ENCODE measurements at places on chromosomes 5 and 9.

- DNase-seq, result no peak
Measured at GRCh38 chr9:98970532-98971041, 26.9 kb downstream of the COL15A1 start.

GRCh38 chr9:13158986-13159385, 120.5 kb downstream of the MPDZ start:
- no peak for DNase-seq

DNA sequence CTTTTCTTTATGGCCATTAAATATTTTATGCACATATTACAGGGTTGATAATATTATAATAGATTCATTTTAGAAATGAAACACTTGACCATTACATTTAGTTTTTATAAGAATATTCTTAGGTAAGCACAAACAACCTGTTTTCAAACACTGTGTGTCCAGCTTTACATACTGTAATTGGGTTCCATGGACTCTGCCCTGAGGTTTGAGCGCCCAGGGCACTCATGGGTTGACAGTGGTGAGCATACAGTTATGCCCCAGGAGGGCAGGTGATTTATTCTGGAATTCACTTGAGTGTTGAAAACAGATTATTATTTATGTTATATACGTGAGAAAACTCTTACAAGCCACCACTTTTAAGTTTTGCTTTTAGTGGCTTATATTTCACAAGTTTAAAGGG, 33.7 kb downstream of the TRIO start:
- DNase-seq, result no peak

DNA sequence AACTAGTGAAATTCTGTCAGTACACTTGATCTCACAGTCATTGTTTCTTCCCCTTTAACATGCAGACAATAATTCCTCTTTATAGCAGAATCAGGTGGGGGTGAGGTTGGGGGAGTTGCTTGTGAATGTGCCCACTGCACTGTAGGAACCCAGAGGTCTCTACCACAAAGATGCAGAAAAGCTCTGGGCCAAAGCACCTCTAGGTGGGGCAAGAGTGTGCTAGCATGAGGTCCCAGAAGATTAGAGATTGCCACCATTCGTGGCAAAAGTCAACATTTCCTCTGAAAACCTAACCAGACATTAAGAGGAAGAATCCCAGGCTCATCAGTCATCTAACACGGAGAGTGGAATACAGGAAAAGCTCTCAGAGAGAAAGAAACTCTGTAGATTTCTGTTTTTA, 74.5 kb downstream of the PTCD2 start:
- DNase-seq, result no peak

GRCh38 chr9:15231788-15232635, 75.0 kb downstream of the TTC39B start:
- peak; percentile 16 for DNase-seq

- DNase-seq, result no peak
Measured at GRCh38 chr9:18806232-18807080, 226.6 kb downstream of the SAXO1 start.

DNA sequence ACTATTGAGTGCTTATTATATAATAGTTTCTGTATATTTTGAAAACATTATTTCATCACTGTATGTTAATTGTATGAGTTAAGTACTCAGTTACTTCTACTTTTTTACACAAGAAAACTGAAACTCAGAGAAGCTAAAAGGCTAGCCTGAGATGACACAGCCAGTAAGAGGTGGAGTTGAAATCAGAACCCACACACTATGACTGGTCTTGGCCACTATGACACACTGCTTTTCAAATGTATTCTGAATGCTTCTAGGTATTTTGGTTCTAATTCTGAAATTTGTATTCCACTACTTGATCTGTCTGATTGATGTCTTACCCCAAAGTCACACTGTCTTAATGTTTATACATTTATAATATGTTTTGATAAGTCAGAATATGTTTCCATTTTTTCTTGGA, 181.8 kb downstream of the ZDHHC21 start:
- DNase-seq, result no peak

DNA sequence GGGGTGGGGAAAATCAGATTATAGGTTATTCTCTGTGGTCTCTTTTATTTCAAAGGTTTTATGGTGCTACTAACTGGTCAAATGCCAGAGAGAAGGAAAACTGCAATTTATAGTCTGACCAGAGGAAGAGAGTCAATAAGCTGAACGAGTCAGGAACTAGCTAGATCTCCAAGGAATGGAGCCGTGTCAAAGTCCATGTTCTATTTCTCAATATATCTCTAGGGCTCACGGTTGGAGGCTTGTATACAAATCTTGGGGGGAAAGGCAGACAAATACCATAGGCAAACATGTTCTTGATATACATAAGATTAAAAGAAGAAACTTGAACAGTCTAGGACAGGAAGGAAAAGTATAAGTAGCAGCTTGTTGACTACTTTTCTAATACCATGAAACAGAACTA, 627.1 kb downstream of the PDE4D start:
- no peak for DNase-seq

- no peak for DNase-seq
Measured at GRCh38 chr9:114282104-114282485, 40.8 kb upstream of the ORM1 start.

GRCh38 chr9:91949946-91950664, at the start of gene ROR2:
TSS of gene ROR2 (minus strand) at chr9:91950228.
- peak; percentile 29 for DNase-seq

GRCh38 chr5:42751044-42751443, 5.6 kb upstream of the CCDC152 start:
- no peak for DNase-seq

- no peak for DNase-seq
Measured at GRCh38 chr5:82808960-82809359, 268.2 kb downstream of the TMEM167A start.

DNA sequence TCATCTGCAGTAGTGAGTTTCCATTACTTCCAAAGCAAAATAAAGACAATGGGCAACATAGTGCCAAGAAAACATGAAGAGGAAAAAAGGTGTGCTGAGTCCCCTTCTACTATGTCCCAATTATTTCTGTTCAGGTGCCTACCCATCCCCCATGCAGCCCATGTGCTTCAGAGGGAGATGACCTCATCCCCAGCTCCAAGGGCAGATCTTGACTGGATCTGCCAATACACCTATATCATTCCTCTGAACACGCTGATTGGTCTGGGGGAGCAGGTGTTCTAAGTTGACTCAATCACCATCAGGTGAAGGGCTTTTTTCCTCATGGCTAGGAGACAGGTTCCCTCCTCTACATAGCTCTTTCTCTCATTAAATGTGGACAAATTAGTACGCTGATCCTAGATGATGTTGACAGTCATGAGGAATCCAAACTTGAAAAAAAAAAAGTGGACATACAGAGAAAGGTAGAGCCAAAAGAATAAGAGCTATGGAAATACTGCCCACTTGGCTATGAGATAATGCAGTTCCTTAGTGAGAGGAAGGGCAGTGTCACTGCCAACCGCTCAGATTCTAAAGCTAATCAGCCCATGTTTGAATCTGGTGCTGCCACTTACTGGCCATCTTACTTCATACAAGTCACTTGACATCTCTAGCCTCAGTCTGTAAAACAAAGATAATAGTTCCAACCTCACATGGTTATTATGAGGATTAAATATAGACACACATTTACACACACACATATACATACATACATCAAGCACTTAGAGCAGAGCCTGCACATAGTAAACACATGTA, 23.1 kb downstream of the PRELID2 start:
- peak; percentile 33 for DNase-seq

GRCh38 chr5:93382188-93382825, 198.7 kb downstream of the NR2F1-AS1 start:
- DNase-seq, result no peak

GRCh38 chr5:67363180-67363709, 166.6 kb upstream of the CD180 start:
- peak; percentile 74 for DNase-seq
